DND-41 (cell line): ENCODE measurements at places on chromosomes 7 and 10.
A peak's percentile ranks its signal among the peaks of the same experiment; 100 is the strongest.

GRCh38 chr7:136066304-136067143 lies 89.4 kb upstream of the MTPN start:
- H3K27ac ChIP-seq: no peak overlapping the region
- H3K36me3 ChIP-seq: no peaks in the 10 kb centered on the region
- DNase-seq: no peak
- no peaks in the 10 kb centered on the region for H3K4me1 ChIP-seq
- H3K4me3 ChIP-seq: no peak overlapping the region

GRCh38 chr7:142714375-142714774 lies 34.9 kb upstream of the PRSS1 start:
- no peak overlapping the region for H3K27ac ChIP-seq
- no peaks in the 10 kb centered on the region for H3K27me3 ChIP-seq
- DNase-seq: no peak
- H3K36me3 ChIP-seq: no peaks in the 10 kb centered on the region

DNA sequence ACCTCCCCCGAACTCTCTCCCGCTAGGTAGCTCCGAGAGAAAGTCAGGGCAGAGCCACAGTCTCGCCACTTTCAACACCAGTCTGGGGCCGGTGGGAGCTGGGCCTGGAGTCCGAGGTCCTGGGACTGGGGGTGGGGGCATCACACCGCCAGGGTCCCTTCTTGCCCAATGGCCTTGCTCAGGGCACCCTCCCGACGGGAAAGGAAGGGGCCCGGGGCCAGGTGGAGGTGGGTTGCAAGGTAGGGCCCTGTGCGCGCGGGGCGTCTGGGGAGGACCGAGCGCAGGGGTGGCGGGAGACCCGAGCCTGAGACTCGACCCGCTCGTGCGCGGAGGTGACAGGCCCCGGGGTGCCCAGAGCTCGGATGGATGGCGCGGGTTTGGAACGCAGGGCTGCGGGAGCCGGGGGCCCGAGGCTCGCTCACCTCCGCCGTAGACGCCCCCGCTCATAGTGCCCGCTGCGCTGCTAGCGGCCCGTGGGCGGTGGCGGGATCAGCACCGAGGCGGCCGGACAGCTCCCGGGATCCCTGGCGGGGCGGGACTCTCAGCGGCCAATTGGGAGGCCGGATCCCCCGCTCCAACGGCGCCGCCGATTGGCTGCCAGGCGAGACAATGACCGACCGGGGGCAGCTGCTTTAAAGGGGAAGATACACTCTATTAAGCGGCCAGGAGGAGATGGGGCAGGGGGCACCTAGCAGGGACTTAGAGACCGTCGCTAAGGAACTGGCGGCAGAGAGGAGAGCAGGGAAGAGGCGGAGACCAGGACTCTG lies at the start of gene ACTL6B:
ACTL6B (minus strand) TSS at position 541 of the 767 bp plus-strand sequence; CDS start at position 447, 94 bp downstream.
- H3K4me1 ChIP-seq: no peaks in the 10 kb centered on the region
- H3K4me3 ChIP-seq: no peak within 1 kb of the TSS
- no peak within 1 kb of the TSS for H3K27ac ChIP-seq
- H3K36me3 ChIP-seq: no peaks in the 10 kb centered on the region

DNA sequence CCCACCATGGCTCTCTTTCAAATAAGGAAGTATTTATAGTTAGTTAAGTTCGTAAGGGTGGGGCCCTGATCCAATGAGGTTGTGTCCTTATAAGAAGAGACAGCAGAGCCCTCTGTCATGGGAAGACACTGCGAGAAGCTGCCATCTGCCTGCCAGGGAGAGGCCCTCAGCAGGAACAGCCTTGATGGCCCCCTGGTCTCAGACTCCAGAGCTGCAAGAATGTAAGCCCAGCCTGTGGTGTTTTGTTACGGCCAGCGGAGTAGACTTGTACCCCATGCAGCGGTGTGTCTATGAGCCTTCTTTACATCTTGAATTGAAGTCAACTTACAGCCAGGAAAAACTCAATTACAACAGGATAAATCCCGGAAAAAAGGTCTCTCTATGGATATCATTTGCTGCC lies 14.3 kb upstream of the LARP4B start:
- DNase-seq: no peak
- H3K36me3 ChIP-seq: no peaks in the 10 kb centered on the region
- no peak overlapping the region for H3K27ac ChIP-seq

GRCh38 chr10:100879741-100880360 lies 32.9 kb upstream of the SLF2 start:
- DNase-seq: no peak
- H3K4me3 ChIP-seq: no peak overlapping the region
- H3K27me3 ChIP-seq: no peaks in the 10 kb centered on the region
- no peaks in the 10 kb centered on the region for H3K36me3 ChIP-seq

GRCh38 chr7:135143885-135144668 lies 3.8 kb upstream of the TMEM140 start:
- no peaks in the 10 kb centered on the region for H3K36me3 ChIP-seq
- H3K4me3 ChIP-seq: no peak overlapping the region
- peaks cover 21% of the 10 kb centered on the region for H3K4me1 ChIP-seq

DNA sequence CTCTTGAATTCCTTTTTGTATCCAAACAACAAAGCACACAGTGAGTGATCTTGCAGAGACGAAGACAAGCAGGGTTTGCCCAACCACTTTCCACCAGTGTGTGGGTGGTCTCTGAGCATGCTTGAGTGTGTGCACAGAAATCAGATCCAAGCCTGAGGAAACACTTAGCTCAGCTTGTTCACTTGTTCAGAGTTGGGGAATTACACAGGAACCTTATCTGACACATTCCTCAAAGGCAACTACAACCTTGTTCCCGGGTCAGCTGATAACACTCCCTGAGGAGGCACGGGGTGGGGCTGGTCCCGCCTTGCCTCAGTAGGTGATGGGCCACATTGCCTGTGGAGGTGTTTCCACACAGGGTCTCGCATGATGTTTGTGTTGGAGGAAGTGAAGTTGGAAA lies 216.9 kb downstream of the DYNC1I1 start:
- H3K4me1 ChIP-seq: no peaks in the 10 kb centered on the region
- H3K27me3 ChIP-seq: no peaks in the 10 kb centered on the region
- H3K36me3 ChIP-seq: no peaks in the 10 kb centered on the region

GRCh38 chr7:36181668-36182067 lies 28.6 kb downstream of the EEPD1 start:
- H3K27me3 ChIP-seq: no peaks in the 10 kb centered on the region
- H3K36me3 ChIP-seq: no peaks in the 10 kb centered on the region
- no peak overlapping the region for H3K4me3 ChIP-seq
- no peak overlapping the region for H3K27ac ChIP-seq
- H3K4me1 ChIP-seq: no peaks in the 10 kb centered on the region

GRCh38 chr7:43204081-43204480 lies 91.6 kb downstream of the HECW1 start:
- no peaks in the 10 kb centered on the region for H3K4me1 ChIP-seq
- no peak overlapping the region for H3K4me3 ChIP-seq
- peaks cover 16% of the 10 kb centered on the region for H3K27me3 ChIP-seq
- no peaks in the 10 kb centered on the region for H3K36me3 ChIP-seq
- no peak for DNase-seq

DNA sequence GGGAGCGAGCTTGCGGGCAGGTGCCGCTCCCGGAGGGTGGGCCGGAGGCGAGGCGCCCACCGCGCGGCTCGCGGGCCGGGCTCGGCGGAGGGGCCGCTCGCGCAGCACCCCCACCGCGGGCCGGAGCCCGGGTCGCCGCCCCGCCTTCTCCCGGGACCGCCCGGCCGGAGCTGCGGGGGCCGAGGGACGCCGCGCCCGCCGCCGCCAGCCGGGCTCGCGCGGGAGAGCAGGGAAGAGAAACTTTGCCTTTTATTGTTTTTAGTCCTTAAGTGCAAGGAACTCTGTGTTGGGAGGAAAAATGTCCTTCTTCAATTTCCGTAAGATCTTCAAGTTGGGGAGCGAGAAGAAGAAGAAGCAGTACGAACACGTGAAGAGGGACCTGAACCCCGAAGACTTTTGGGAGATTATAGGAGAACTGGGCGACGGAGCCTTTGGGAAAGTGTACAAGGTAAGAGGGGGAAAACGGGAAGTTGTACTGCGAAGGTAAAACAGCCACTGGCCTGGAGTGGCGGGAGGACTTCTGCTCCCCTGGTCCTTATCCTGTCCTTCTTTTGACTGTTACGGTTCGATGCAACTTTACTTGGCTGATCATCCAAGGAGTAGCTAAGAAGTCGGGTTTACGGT lies 620 bp downstream of the SLK start:
- H3K27me3 ChIP-seq: no peaks in the 10 kb centered on the region
- H3K4me3 ChIP-seq: peak overlapping the region; percentile 44
- H3K4me1 ChIP-seq: peaks cover 46% of the 10 kb centered on the region
- H3K36me3 ChIP-seq: no peaks in the 10 kb centered on the region; the same call in 1 of the 2 replicates
- H3K27ac ChIP-seq: peak overlapping the region; percentile 72
- DNase-seq: no peak

GRCh38 chr10:117214401-117214800 lies 17.1 kb downstream of the KCNK18 start:
- H3K27ac ChIP-seq: no peak overlapping the region
- H3K27me3 ChIP-seq: no peaks in the 10 kb centered on the region
- H3K4me1 ChIP-seq: no peaks in the 10 kb centered on the region
- H3K4me3 ChIP-seq: no peak overlapping the region
- no peaks in the 10 kb centered on the region for H3K36me3 ChIP-seq

DNA sequence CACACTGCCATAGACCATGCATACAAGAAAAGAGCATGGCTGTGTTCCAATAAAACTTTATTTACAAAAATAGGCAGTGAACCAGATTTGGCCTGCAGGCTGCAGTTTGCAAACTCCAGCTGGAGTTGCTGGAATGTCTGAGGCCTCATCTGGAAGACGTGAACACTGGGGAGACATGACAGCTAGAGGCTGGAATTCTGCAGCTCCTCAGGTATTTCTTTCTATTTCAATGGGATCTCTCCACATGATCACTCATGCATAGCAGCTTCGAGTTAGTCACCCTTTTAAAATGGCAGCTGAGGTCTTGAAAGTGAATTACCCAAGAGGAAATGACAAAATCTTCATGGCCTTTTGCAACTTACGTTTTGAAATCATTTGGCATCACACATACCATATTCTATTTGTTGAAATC lies 52.6 kb upstream of the BET1 start:
- H3K27me3 ChIP-seq: no peaks in the 10 kb centered on the region
- no peak overlapping the region for H3K4me3 ChIP-seq
- no peaks in the 10 kb centered on the region for H3K4me1 ChIP-seq
- no peak for DNase-seq
- no peaks in the 10 kb centered on the region for H3K36me3 ChIP-seq
- no peak overlapping the region for H3K27ac ChIP-seq

- DNase-seq: peak; percentile 15
- H3K27ac ChIP-seq: no peak overlapping the region
- H3K36me3 ChIP-seq: no peaks in the 10 kb centered on the region; the same call in 1 of the 2 replicates
- H3K4me3 ChIP-seq: no peak overlapping the region
- H3K4me1 ChIP-seq: no peaks in the 10 kb centered on the region
These were observed 156.4 kb downstream of the USP6NL start for GRCh38 chr10:11454958-11455566.

DNA sequence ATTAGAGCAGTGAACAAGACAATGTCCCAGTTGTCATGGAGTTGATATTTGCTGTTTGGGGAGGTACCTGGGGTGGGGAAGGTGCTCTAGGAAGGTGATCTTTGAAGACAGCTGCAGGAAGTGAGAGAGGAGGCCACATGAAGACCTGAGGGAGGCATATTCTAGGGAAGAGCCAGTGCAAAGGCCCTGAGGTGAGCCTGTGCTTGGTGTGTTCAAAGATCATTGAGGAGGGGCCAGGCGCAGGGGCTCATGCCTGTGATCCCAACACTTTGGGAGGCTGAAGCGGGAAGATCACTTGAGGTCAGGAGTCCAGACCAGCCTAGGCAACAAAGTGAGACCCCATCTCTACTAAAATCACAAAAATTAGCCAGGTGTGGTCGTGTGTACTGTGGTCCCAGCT lies 15.1 kb downstream of the SEC61A2 start:
- H3K4me1 ChIP-seq: no peaks in the 10 kb centered on the region
- H3K27me3 ChIP-seq: no peaks in the 10 kb centered on the region
- DNase-seq: no peak
- H3K27ac ChIP-seq: no peak overlapping the region

GRCh38 chr7:39686261-39686924 lies 63.0 kb downstream of the RALA start:
- no peak for DNase-seq
- no peak overlapping the region for H3K4me3 ChIP-seq
- H3K27ac ChIP-seq: no peak overlapping the region
- H3K4me1 ChIP-seq: no peaks in the 10 kb centered on the region
- no peaks in the 10 kb centered on the region for H3K27me3 ChIP-seq

- H3K27me3 ChIP-seq: no peaks in the 10 kb centered on the region
- no peaks in the 10 kb centered on the region for H3K4me1 ChIP-seq
- DNase-seq: no peak
- H3K4me3 ChIP-seq: no peak overlapping the region
- H3K27ac ChIP-seq: no peak overlapping the region
These were observed 21.1 kb upstream of the FAM53B start for GRCh38 chr10:124765256-124765655.

DNA sequence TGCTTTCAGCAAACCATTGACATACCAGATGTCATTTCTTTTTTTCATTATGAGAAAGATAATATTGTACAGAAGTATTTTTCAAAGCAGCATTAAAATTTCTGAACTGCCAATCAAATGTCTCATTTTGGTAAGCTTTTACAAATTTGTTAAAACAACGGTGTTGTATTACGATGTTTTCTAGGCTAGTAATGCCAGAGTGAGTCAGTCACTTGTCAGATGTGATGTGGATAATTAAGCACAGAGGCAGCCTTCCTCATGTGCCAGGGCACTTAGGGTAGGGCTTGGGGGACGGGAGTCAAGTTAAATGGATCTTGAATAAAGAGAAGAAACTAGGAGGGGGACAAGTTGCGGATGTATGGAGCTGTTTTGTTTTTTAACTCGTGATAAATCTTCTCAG lies 10.1 kb downstream of the PSTK start:
- H3K4me1 ChIP-seq: no peaks in the 10 kb centered on the region
- H3K27ac ChIP-seq: no peak overlapping the region
- no peak overlapping the region for H3K4me3 ChIP-seq
- peaks cover 37% of the 10 kb centered on the region for H3K36me3 ChIP-seq
- no peaks in the 10 kb centered on the region for H3K27me3 ChIP-seq
